Effector memory CD4-positive, alpha-beta T cell (primary cell): ENCODE measurements at places on chromosomes 13 and 19.
A peak's percentile ranks its signal among the peaks of the same experiment; 100 is the strongest.

GRCh38 chr19:52297601-52298364 is 814 bp downstream of the ZNF480 start:
- no peak for DNase-seq

GRCh38 chr13:32838945-32839344 is 177.3 kb upstream of the KL start:
- no peak for DNase-seq

DNA sequence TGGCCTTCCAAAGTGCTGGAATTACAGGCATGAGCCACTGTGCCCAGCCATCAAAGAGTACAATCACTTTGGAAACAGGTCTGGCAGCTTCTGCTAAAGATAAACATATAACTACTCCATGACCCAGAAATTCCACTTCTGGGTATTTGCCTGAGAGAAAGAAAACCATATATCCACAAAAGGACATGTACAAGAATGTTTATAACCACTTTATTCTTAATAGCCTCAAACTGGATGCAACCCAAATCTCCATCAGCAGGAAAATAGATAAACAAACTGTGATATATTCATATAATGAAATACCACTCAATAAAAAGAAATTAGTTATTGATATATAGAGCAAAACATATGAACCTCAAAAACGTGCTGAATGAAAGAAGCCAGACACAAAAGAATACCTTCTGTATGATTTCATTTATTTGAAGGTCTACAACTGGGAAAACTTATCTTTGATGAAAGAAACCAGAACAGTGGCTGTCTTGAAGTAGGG is 40.5 kb downstream of the TEX26 start:
- DNase-seq = no peak

GRCh38 chr19:6577476-6578125 is 13.3 kb downstream of the CD70 start:
- no peak for DNase-seq

DNA sequence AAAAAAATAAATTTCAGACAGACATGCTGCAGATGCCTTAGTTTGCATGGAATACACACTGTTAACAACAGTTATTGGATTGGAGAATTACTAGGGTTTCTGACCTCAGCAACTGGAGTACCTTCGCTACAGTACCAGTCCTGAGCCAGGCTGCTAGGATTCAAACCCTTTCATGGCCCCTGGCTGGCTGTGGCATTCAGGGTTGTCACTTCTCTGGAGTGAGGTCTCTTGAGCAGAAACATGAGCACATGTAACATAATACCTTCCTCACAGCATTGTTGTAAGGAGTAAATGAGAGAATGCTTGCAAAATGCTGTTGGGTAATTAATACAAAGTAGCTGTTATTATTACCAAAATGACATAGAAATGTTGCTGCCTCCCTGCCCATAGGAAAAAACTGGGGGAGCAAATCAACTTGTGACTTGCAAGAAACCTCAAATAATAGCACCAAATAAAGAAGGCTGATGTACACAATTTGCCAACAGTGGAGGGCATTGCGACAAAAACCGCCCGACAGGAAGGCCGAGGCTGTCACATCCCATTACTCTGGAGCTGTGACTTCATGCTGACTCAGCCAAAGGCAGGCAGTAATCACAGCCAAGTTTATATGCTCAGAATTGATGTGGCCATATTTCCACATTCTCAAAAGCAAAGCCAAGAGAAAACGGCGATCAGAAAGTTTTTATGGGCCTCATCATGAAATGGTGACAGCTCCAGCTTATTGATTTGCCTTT is 100.4 kb downstream of the RFC3 start:
- DNase-seq = no peak

GRCh38 chr19:39469036-39469435 is 11.6 kb upstream of the TIMM50 start:
- no peak for DNase-seq

- peak; percentile 97 for DNase-seq
Measured at GRCh38 chr13:77326905-77327604, at the start of gene MYCBP2. TSS of gene MYCBP2 (minus strand) at chr13:77327094. CDS start at chr13:77326775, 319 bp downstream.

GRCh38 chr19:6213266-6213595 is 66.5 kb downstream of the MLLT1 start:
- DNase-seq = no peak

- no peak for DNase-seq
Measured at GRCh38 chr13:66341635-66342377, 888.3 kb downstream of the PCDH9 start.

DNA sequence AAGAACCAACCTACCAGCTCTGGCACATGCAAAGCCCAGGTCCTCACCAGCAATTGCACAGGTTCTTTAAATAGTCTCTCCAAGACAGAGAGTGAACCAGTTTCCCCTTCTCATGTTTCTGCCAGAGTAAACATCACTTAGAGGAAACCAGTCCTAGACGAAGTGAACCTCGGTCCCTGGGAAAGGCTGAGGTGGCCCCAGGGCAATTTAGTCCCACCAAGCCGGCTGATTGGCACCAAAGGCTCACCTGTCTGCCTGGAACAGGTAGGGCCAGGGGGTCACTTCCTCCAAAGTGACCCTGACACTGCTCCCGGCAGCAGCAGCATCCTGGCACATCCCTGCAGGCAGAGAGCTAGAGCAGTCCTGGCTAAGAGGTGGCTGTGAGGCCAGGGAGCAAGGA is 122.9 kb upstream of the ZNF507 start:
- no peak for DNase-seq

DNA sequence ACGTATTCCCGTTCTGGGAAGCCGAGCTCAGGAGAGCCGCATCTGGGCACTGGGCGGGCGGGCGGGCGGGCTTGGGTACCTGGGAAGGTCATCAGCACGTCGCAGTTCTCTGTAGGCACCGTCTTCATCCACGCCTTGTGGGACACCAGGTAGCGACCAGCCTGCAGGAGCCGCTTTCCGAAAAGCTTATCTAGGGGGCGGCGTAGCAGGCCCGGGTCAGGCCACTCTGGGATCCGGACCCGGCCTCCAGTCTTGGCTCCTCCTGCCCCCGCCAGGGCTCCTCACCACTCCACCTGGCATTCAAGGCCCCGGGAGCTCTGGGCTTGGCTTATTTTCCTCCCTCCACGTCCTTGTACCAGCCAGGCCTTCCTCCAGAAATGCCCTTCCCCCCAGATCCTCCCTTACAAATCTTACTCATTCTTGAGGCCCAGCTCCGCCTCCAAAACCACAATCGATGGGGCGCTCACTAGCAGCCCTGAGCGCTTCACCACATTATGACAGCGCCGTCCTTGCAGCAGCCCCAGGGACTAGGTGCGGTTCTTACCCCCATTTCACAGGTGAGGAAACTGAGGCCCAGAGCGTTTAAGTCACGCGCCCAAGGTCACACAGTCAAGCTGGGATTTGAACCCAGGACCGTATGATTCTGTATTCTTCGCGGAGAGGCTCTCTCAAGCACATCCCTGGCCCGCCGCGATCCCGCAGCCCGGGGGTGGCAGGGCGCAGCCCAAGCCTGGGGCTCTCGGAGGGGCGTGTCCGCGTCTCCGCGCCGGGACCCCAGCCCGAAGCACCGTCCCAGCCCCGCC is 843 bp downstream of the ANO8 start:
- DNase-seq = peak; percentile 45

GRCh38 chr13:93286047-93286446 is 59.4 kb downstream of the GPC6 start:
- DNase-seq = no peak
